ENCODE measurements at places on chromosomes 6 and 20. TPM values are rescaled to one million over a fixed set of nuclear protein-coding genes. Genes with fewer than 3 reads are reported as not detected.

Gene CTCFL
- total RNA-seq, result not detected

DNA sequence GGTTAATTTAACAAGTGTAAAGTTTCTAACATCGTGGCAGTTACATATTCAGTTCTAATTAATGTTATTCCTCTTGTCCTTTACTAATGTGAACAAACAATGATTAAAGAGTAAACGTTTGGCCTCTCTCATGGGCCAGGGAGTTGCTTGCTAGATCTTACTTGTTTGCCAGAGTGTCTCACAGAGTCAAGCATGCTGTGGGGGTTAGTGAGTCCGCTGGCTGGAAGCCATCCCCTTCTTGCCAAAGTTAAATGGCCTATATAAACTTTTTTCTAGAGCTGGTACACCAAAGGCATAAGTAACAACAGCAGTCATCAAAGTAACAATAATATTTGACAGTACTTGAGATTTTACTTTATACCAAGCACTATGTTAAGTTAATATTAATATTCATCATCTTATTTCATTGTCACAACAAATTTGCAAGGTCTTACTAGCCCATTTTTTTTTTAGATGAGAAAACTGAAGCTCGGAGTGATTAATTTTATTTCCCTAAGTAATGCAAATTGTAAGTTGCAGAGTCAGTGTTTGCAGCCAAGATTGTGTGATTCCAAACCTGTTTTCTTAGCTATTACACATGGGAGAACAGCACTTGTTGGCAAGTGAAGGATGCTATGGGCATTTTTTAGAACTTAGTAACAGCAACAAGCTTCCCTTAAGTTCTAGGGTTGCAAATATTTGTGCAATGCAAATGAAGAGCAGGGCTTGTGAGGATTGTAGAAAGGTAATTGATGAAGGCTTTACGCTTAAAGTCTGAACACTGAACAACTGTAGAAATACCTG, 224.5 kb downstream of the RFPL4B start:
- no peak for DNase-seq

GRCh38 chr6:111418971-111419693, 63.9 kb downstream of the REV3L start:
- DNase-seq, result no peak

GRCh38 chr6:168625602-168626001, 184.6 kb downstream of the SMOC2 start:
- no peak for DNase-seq

Gene EPHA7
- total RNA-seq, result not detected
